Uterus (tissue), 4 donors: ENCODE measurements at places on chromosomes 5 and 9. TPM values are rescaled to one million over a fixed set of nuclear protein-coding genes. Genes with fewer than 3 reads are reported as not detected.

DNA sequence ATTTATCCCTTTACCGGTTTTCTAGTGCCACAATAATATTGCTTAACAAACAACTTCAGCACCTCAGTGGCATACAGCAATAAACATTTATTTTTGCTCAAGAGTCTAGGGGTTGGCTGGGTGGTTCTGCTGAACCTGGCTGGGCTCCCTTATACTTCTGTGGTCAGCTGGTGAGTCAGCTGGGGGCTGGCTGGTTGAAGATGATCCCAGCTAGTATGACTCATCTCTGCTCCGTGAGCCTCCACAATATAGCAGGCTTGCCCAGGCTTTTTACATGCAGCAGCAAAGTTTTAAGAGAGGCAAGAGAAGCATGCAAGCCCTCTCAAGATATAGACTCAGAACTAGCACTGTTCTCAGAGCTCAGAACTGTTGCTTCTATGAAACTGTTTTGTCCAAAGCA lies 523.5 kb upstream of the CLINT1 start:
- DNase-seq, result peak; percentile 80
- no peaks in the 10 kb centered on the region for H3K36me3 ChIP-seq
- H3K4me1 ChIP-seq, result peaks cover 9% of the 10 kb centered on the region

DNA sequence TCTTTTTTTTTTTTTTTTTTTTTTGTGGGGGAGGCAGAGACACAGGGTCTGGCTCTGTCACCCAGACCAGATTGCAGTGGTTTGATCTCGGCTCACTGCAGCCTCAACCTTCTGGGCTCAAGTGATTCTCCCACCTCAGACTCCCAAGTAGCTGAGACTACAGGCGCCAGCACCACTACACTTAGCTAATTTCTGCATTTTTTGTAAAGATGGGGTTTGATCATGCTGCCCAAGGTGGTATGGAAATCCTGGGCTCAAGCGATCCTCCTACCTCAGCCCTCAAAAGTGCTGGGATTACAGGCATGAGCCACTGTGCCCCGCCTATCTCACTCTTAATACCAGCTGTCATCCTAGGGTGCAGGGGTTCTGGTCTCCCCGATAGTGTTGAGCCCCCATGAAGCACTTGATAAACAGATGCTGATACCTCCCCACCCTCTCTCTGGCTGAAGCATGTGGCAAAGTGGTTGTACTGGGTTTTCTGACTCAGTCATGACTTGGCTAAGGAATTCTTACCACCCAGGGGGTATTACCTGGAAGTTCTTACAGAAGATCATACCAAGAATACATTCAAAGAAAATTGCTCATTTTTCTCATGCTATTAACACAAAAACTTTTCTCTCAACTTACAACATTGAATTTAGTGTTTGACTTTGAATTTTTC lies 110.2 kb upstream of the DAPK1 start:
- no peaks in the 10 kb centered on the region for H3K4me1 ChIP-seq
- no peaks in the 10 kb centered on the region for H3K27me3 ChIP-seq

- no peaks in the 10 kb centered on the region for H3K4me1 ChIP-seq
- DNase-seq, result no peak
- no peaks in the 10 kb centered on the region for H3K36me3 ChIP-seq
- H3K4me3 ChIP-seq, result no peak overlapping the region
These were observed 1219.3 kb upstream of the WWC1 start for GRCh38 chr5:167071981-167072610.

DNA sequence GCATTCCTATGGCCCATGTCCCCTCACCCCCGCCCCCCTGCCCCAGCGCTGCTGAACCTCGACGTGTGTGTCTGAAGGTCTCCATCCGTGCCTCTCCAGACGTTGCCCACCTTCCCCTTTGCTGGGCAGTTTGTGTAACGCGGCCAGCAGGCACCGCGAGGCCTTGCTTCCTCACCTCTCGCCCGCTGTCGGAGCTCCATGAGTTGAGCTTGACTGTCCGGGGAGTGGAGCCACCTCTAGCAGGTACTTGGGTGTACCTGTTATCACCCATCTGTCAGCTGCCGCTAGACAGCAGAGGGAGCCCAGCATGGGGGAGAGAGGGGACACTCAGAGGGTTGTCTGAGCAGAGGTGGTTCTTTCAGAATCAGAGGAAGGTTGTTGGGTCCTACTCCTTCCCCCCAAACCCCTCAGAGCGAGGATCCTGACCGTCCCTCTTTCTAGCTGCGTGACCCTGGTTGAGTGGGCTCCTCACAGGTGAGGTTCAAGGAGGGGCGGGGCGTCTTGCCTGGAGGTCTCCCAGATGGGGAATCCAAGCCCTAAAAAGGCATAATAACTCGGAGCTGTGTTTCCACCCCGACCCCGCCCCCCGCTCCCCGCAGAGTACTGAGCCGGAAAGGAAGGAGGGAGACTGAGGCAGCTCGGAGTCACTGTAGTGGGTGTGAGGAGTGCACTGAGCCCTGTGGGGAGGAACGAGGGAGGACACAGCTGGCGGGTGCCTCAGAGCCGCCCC lies 184.7 kb downstream of the C9orf50 start:
- H3K36me3 ChIP-seq, result no peaks in the 10 kb centered on the region
- DNase-seq, result no peak
- no peaks in the 10 kb centered on the region for H3K27me3 ChIP-seq
- peak overlapping the region; percentile 86 for H3K27ac ChIP-seq

- no peak for DNase-seq
- H3K4me1 ChIP-seq, result no peaks in the 10 kb centered on the region
- no peaks in the 10 kb centered on the region for H3K27me3 ChIP-seq
- no peak overlapping the region for H3K27ac ChIP-seq
- no peaks in the 10 kb centered on the region for H3K36me3 ChIP-seq
These were observed 30.6 kb upstream of the ASS1 start for GRCh38 chr9:130414081-130414731.

DNA sequence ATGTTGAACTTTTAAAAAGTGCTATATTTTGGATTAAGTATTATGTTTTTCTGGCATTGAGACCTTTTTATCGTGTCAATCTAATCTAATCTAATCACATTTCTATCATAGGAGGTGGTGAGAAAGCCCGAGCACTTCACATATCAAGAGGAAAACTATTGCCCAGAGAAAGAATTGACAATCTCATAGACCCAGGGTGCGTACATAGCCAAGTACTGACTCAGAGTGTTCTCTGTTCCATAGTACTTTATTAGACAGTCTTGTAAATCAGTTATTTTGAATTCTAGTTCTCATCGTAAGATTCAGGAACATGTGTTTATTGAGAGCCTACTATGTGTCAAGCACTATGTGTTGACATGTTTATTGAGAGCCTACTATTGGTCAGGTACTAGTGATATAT lies 9.0 kb downstream of the MCCC2 start:
- no peaks in the 10 kb centered on the region for H3K36me3 ChIP-seq
- no peak overlapping the region for H3K27ac ChIP-seq
- no peak overlapping the region for H3K4me3 ChIP-seq
- no peaks in the 10 kb centered on the region for H3K4me1 ChIP-seq
- no peaks in the 10 kb centered on the region for H3K27me3 ChIP-seq

DNA sequence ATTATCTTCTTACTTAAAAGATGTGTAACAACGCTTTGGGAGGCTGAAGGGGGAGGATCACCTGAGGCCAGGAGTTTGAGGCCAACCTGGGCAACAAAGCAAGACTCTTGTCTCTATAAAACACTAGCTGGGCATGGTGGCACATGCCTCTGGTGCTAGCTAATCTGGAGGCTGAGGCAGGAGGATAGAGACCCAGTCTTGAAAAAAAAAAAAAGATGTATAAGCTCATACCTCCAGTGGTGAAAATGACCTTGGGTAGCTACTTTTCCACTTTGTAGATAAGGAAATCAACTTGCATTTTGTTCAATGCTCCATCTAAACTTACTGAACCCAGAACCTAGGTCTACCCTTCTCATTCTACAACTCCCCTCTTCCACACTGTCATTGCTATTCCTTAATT lies 16.6 kb downstream of the ARRDC3 start:
- H3K4me1 ChIP-seq, result no peaks in the 10 kb centered on the region
- no peak overlapping the region for H3K27ac ChIP-seq
- no peaks in the 10 kb centered on the region for H3K36me3 ChIP-seq
- no peak for DNase-seq

Gene MAML1
- total RNA-seq, result 21.8 TPM

Gene GDA
- total RNA-seq, result not detected

GRCh38 chr9:105445203-105445881 lies 2.5 kb upstream of the FSD1L start:
- no peak for DNase-seq
- no peak overlapping the region for H3K4me3 ChIP-seq
- H3K27ac ChIP-seq, result no peak overlapping the region
- H3K27me3 ChIP-seq, result no peaks in the 10 kb centered on the region
- H3K36me3 ChIP-seq, result no peaks in the 10 kb centered on the region

GRCh38 chr9:130189840-130190239 lies 17.6 kb downstream of the NCS1 start:
- no peaks in the 10 kb centered on the region for H3K27me3 ChIP-seq
- no peak overlapping the region for H3K4me3 ChIP-seq
- H3K4me1 ChIP-seq, result peaks cover 29% of the 10 kb centered on the region

DNA sequence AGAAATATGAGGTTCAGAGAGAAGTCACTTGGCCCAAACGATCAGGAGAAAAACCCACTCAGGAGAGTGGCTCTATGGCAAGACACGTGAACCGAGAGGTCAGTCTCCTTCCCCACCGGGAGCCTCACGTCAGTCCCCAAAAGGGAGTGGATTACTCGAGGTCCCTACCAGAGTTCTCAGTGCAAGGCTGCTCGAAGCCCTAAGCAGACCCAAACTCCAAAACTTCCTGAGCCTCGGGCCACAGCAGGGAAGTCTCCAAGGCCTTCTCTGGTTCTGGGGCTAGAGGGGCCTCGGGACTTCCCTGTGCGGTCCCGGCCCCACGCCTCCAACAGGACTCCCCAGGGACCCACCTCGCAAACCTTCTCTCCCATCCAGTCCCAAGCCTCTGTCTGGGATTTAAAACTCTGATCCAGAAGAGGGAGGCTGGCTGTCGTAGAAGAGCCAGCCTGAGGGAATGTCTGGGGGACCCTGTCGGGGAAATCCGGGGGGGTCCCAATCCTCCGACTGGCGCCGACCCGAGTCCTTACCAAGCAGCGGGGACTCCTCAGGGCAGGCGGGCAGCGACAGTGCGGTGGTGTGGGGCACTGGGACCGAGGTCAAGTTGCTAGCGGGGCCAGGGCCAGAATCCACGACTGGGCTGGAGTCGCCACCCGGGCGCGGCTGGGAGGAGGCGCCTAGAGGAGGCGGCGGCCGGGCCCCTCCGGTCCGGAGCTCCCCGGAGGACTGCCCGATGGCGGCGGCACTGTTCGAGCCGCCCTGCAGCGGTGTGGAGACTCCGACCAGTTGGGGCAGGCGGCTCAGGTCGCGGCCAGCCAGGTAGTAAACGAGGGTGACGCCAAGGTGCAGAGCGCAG lies 679 bp downstream of the B4GALT1 start:
- H3K4me3 ChIP-seq, result peak overlapping the region; percentile 75
- H3K27me3 ChIP-seq, result no peaks in the 10 kb centered on the region
- peak overlapping the region; percentile 95 for H3K27ac ChIP-seq
- peak; percentile 57 for DNase-seq

Gene C8G
- not detected for total RNA-seq

DNA sequence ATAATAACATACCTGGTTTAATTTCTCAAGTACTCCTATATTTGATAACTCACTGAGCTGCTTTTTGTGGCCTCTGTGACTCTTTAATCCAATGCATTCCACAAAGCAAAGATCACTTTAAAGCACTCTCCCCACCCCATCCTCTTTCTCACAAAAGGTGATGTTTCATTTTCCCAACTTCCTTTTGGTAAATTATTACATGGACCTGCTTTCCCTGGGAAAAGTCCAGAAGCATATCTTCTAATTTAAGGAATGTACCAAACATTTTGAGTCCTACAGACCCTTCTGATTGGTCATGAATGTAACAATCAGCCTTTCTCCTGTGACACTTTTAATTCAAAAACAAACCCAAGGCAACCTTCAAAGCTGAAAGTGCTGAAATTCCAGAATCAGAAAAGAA lies 71.1 kb downstream of the MLLT3 start:
- DNase-seq, result no peak
- no peaks in the 10 kb centered on the region for H3K27me3 ChIP-seq
- no peak overlapping the region for H3K27ac ChIP-seq
- H3K36me3 ChIP-seq, result no peaks in the 10 kb centered on the region
- no peaks in the 10 kb centered on the region for H3K4me1 ChIP-seq

Gene FAM153A
- not detected for total RNA-seq

GRCh38 chr9:124805186-124805585 lies 28.3 kb downstream of the OLFML2A start:
- H3K4me1 ChIP-seq, result no peaks in the 10 kb centered on the region
- no peaks in the 10 kb centered on the region for H3K36me3 ChIP-seq
- no peak overlapping the region for H3K27ac ChIP-seq
- no peaks in the 10 kb centered on the region for H3K27me3 ChIP-seq
- H3K4me3 ChIP-seq, result no peak overlapping the region
- DNase-seq, result no peak

GRCh38 chr5:54756301-54756700 lies 229.1 kb downstream of the ESM1 start:
- H3K4me1 ChIP-seq, result peaks cover 3% of the 10 kb centered on the region
- no peak for DNase-seq
- H3K36me3 ChIP-seq, result no peaks in the 10 kb centered on the region
- H3K27me3 ChIP-seq, result no peaks in the 10 kb centered on the region
- H3K4me3 ChIP-seq, result no peak overlapping the region
- no peak overlapping the region for H3K27ac ChIP-seq

GRCh38 chr9:130110596-130111021 lies 56.9 kb downstream of the GPR107 start:
- DNase-seq, result no peak
- no peaks in the 10 kb centered on the region for H3K36me3 ChIP-seq
- no peak overlapping the region for H3K4me3 ChIP-seq
- H3K27ac ChIP-seq, result peak overlapping the region; percentile 84
- no peaks in the 10 kb centered on the region for H3K4me1 ChIP-seq

Gene ROR2
- 42.9 TPM for total RNA-seq

Gene PRSS3
- not detected for total RNA-seq

Gene PTPN3
- total RNA-seq, result 1.5 TPM

Gene QRFP
- total RNA-seq, result not detected

- H3K27ac ChIP-seq, result no peak overlapping the region
- H3K4me1 ChIP-seq, result no peaks in the 10 kb centered on the region
- no peaks in the 10 kb centered on the region for H3K36me3 ChIP-seq
- H3K27me3 ChIP-seq, result no peaks in the 10 kb centered on the region
- no peak for DNase-seq
These were observed 207.7 kb downstream of the FRMD3 start for GRCh38 chr9:83330207-83331196.

GRCh38 chr9:90921969-90922368 lies 120.3 kb downstream of the SYK start:
- no peak overlapping the region for H3K27ac ChIP-seq
- DNase-seq, result no peak
- H3K27me3 ChIP-seq, result no peaks in the 10 kb centered on the region
- H3K4me1 ChIP-seq, result no peaks in the 10 kb centered on the region
- H3K4me3 ChIP-seq, result no peak overlapping the region

DNA sequence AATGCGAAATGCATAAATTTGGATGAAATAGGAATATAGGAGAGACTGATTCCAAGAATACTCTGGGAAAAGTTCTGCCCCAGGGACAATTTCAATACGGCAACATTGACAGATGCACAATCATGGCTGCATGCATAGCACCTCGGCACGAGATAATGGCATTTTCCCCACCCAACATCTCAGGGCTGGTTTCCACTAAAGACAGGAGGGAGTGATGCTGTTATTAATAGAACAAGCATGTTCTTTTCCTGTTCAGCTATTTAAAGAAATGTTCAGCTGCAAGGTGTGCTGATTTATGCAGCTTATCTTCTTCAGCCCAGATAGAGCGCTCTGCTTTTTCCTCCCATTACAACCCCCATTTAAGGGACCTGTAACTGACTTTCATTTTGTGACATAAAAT lies 740.2 kb downstream of the TLR4 start:
- H3K4me1 ChIP-seq, result no peaks in the 10 kb centered on the region
- no peak overlapping the region for H3K4me3 ChIP-seq
- DNase-seq, result no peak
- H3K36me3 ChIP-seq, result no peaks in the 10 kb centered on the region
- H3K27me3 ChIP-seq, result no peaks in the 10 kb centered on the region
- H3K27ac ChIP-seq, result no peak overlapping the region
